Activated CD4-positive, alpha-beta T cell treated with anti-CD3 and anti-CD28 coated beads, Interleukin-2, amount 50 U/mL, for 1 hour (primary cell): ENCODE measurements at places on chromosomes 7 and 10.

DNA sequence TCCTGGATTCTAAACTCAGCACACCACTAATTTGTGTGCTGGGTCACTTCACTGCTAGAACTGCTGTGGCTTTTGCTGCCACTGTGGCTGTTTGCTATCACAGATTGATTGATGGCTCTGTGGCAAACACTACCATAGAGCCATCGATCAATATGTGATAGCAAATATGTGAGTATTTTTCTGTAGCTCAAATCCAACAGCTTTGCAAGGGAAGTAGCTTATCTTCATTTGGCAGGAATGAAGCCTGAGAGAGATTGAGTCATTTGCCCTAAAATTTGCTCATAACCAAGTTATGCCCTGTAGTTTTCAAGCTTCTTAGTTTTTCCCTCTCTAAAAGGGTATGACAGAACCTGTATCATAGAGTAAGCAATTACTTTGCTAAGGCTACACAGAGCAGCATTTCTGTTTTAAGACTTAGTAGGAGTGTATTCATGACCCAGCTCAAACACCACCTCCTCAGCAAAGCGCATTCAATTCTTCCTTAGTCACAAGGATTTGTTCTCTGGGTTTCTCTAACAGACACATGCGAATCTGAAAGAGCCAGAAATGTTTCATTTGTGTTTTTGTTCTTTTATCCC lies 43.1 kb downstream of the MINPP1 start:
- no peak for DNase-seq

DNA sequence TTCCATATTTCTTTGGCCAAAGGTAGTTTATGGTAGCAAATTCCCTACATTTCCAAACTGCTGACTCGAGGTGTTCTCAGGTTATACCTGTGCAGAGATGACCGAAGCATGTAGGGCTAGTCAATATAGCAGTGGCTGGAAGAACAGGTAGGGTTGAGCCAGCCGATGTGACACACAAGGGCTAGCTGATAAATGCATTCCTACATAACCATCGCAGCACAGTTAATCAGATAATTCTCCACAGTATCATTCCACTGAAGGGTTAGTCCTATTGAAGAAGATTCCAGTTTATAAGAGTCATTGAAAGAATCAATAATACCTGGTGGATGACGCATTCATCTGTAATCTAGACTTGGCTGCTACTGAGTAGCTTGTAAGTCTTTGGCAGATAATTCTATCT lies 220.0 kb downstream of the KIF20B start:
- no peak for DNase-seq

GRCh38 chr7:114875186-114875585 lies 46.7 kb upstream of the MDFIC start:
- DNase-seq: no peak

DNA sequence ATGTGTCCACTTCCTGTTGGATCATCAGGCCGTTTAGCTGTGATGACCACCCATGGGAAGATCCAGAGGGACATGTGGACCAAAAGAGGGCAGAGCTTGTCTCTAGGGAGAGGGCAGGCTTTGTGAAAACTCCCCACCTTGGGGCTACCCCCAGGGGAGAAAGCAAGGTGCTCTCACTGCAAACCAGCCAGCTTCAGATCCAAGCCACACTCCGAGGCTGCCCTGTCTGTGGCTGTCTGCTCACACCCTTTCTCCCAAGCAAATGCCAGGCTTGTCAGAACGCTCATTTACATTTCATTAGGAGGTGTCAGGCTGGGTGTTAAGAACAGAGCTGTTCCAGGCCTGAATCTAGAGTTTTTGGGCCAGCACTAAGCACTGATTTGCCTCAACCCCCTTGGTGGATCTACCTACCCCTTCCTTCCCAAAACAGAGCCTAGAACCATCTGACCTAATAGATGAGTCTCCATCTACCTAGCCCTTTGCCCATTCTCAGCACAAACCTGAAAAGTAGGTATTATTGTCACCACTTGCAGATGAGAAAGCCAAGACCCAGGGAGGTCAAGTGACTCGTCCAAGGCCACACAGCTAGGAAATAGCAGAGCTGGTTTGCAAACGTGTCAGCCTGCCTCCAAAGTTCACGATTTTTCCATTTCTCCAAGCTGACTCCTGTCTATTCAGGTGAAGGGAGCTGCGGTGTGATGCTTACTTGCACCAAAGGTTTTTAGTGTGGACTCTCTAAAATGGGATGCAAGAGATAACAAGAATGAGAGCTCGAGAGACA lies 130.9 kb downstream of the EMX2 start:
- no peak for DNase-seq
